GM12878 (cell line): ENCODE measurements at places on chromosomes 4 and X.

GRCh38 chr4:63898961-63899360, 510.3 kb downstream of the TECRL start:
- DNase-seq: no peak

DNA sequence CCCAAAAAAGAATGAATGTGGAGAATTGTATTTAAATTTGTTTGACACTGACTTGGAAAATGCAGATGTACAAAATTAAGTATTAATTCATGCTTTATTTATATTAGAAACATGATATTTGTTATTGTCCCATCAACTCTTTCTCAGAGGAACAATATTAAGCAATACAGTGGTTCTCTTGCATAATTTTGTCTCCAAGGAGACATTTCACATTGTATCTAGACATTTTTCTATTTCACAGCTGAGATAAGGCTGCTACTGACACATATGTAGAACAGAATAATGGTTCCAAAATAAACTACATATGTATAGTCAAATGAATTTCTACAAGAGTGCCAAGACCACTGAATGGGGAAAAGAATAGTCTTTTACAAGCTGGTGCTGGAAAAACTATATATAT, 427.9 kb upstream of the SPANXN1 start:
- no peak for DNase-seq

DNA sequence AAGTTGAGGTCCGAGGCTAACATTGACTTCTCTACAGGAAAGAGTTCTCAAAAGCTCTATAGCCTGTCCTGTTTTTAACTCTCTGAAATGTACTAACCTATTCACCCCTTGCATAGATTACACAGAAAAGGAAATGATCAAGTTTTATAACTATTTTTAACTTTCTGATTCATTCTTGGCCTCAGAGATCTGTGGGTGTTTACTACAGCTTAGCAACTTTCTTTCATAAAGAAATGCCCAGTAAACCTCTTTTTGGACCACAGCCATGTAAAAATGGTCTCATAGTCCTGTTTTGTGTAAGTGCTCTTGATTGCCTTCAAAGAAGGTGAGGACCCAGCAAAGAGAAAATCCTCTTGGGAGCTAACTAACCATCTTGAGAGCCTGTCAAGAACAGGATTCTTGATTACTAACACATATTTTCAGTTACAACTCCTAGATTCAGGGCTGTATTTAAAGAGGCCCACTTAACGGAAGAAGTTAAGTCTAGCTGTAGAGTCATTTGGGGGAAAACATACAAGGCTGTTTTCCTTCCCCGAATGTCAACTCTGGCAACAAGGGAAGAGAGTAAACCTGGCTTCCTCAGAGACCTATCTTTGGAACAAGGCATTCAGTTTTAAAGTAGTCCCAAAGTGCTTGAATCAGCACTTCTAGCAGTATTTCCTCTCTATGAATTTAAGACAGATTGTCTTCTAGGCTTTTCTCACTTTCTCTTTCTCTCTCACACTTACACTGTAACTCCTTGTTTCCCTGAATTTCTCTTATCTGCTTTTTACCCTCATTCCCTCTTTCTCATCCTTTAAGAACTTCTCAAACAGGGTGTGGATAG, 78.2 kb downstream of the IL21 start:
- DNase-seq: peak; percentile 37

GRCh38 chrX:40891798-40892197, 156.5 kb upstream of the MED14 start:
- no peak for DNase-seq

DNA sequence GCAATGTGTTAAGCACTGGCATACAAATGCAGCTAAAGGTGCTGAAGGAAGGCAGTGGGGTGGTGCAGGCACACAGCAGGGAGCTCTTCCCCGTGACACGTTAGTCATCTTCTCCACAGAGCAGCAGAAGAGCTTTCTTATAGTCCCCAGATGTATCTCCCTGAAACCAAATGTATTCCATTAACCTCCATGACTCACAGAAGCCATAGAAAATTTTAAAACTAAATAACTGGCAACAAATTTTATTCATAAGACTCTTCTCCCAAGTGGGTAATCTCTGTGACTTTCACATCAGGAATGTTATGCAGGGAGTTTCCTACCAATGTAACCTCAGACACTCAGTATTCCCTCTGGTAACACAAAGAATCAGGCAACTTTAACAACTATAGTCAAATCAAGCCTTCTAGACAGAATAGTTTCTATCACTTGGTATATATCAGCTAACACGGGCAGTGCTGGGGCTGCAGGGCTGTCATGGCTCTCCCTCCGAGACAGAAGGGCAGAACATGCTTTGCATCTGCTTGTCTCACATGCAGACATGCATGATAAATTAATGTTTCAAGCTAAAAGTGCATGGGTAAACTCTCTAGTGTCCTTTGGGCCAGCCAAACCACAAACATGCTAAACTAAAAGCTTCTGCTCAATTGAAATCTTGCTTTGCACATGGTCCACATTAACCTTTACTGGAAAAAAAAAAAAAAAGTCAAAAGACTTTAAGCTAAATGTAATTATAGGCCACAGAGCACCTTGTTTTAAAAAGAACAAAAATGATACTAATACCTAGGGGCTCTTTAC, 28.2 kb downstream of the ANXA5 start:
- no peak for DNase-seq

- DNase-seq: no peak
These were observed 203.0 kb downstream of the GRIA2 start for GRCh38 chr4:157423526-157424020.

DNA sequence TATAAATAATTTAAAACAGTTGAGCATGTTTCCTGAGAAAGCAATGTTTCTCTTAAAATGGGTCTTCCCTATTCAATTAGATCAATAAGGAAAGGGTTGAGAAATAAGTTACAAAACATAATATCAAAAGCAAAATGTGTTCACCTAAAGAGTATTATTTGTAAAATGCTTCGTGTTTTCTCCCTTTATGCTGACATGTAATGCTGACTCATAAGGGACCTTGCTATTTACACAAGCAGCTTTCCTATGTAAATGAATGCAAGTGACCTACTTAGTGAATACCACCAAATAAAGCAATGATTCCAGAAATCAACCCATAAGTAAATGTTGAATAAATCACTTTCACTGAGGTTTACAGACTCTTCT, 91.5 kb downstream of the ELOVL6 start:
- no peak for DNase-seq

DNA sequence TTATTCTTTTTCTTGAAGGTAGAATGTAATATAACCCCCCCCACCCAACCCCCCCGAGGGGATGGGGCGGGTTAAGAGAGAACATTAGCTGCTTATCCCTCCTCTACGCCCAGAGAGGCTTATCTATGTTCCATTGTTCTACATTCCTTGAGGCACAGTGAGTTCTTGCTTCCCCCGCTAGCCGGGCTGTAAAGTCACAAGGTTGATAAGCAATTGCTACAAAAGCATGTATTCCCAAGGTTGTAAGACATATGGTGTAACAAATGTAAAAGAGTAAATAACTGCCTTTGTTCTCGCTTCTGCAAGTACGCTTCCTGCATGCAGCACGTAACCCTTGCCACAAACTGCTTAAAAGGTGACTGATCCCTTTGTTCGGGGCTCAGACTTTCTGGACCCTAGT, 8.2 kb downstream of the DCAF8L2 start:
- no peak for DNase-seq

- peak; percentile 17 for DNase-seq
These were observed 21.0 kb upstream of the BCORL1 start for GRCh38 chrX:129961180-129962083.

GRCh38 chrX:112147206-112147605, 64.6 kb upstream of the TRPC5 start:
- no peak for DNase-seq

- DNase-seq: no peak
These were observed 66.0 kb downstream of the TRMT44 start for GRCh38 chr4:8506373-8507195.

DNA sequence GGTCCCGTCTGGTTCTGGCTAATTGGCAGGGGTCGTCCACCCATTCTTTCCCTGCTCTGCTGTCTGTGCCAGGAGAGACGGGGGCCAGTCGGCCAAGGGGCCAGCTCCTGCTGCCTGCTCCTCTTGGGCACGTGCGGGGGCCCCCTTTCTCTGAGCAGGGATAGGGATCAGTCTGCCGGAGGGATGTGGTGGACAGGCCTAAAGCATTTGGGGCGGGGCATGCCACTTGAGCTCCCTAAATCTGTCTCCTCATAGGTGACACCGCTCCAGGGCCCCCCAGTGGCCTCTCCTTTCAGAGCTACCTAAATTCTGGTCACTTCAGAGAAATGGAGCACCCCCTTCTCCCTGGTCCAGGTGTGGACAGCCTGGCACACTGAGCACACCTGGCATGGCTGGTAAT, 4.2 kb upstream of the MSANTD1 start:
- DNase-seq: no peak

GRCh38 chrX:101429934-101430333, 21.9 kb downstream of the HNRNPH2 start:
- no peak for DNase-seq

GRCh38 chr4:103091601-103092223, 7.9 kb downstream of the BDH2 start:
- peak; percentile 59 for DNase-seq

DNA sequence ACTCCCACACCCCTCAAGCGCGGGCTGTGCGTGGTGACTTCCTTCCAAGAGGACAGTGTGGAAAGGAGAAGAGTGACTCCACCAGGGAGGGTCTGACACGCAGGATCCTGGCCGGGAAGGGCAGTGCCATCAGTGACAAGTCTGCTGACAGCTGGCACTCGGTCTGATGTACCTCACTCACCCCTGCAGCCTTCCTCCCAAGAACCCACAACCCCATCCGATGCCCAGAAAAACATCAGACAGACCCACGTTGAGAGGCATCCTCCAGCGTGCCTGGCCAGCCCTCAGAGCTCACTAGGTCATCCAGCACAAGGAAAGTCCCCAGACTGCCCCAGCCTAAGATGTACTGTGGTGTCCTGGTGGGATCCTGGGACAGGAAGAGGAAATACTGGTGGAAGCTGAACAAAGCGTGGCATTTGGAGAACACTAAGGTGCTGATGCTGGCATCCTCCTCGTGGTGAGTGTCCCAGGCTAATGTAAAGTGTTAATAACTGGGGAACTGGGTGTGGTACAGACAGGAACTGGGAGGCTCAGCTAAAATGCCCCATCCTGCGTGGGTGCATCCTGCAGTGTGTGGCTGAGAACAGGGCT, 200.0 kb upstream of the PSAPL1 start:
- DNase-seq: no peak

- no peak for DNase-seq
These were observed 67.0 kb downstream of the TMEM156 start for GRCh38 chr4:38964942-38965775.

- no peak for DNase-seq
These were observed 30.0 kb upstream of the PGK1 start for GRCh38 chrX:78074088-78074487.

DNA sequence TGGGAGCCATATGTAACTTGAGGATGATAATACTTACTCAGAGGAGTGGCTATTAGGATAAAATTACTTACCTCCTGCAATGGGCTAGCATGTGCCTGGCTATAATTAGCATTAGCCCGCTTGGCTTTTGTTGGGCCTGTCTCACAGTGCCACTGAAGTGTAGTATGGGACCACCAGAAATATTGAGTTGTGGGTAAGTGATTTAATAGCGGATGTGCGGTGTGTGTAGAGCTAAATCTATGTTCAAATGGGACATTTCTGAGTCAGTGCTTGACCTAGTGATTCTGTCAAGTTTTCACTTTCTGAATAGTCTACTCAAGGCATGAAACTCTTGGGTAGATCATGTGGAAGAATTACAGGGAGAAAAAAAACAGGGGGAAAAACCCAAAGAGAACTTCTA, 3.5 kb upstream of the CLNK start:
- peak; percentile 78 for DNase-seq

GRCh38 chr4:92305148-92305877, 1.5 kb downstream of the GRID2 start:
- DNase-seq: no peak

DNA sequence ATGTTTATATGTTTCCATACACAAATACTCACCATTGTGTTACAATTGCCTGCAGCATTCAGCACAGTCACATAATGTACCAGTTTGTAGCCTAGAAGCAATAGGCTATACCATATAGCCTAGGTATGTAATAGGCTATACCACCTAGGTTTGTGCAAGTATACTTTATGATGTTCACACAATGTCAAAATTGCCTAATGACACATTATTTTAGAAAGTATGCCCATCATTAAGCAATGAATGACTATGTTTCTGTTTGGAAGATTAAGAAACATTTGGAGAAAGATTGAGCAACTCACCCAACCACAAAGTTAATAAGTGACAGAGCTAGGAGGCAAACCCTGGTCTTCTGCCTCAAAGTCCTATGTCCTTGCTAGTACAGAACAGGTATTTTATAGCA, 96.8 kb upstream of the GRIA3 start:
- DNase-seq: no peak

- DNase-seq: no peak
These were observed 162.5 kb upstream of the GALNT7 start for GRCh38 chr4:173005912-173006633.

DNA sequence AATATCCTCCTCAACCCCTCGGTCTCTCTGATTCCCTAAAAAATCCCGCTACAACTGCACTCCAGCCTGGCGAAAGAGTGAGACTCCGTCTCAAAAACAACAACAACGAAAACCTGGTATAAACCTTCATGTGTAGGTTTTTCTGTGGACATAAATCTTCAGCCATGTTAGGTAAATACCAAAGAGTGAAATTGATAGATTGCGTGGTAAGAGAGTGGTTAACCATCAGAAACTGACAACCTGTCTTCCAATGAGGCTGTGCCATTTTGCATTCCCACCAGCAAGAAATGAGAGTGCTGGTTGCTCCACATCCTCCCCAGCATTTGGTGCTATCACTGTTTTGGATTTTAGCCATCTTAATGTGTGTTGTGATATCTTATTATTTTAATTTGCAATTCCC, 10.9 kb downstream of the TBC1D19 start:
- DNase-seq: no peak

GRCh38 chrX:32483534-32484136, 727.7 kb downstream of the DMD start:
- no peak for DNase-seq
